RKO (cell line): ENCODE measurements at places on chromosomes 3 and 15.

GRCh38 chr3:149363053-149363452, 14.4 kb downstream of the TM4SF1 start:
- no peak for DNase-seq

DNA sequence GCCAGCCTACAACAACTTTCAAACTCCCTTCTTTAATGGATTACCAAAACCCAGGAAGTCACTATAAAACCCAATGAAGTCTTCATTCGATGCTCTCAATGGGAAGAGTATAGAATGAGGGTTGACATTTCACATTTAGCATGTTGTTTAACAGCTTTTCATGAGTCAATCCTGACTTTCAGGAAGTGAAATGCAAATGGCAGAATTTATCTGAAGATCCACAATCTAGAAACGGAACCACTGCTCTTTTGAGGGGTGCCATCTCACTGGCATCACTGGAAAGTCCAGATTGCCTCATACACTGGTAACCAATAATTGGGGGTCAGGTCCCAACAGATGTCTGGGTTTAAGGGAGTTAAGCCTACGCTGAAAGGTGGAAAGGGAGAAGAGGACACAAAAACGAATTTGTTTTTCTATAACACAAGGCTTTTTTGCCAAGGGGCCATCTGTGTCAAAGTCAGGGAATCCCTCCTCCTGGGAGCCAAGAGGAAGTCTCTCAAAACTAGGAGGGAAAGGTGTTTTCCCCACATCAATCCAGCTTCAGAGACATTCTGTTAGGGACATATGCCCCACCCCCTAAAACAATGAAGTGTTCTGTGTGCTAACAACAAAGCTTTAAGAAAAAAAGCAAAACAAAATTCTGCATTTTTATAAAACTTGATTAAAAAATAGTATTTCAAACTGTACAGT, 12.0 kb upstream of the ATP1B3 start:
- no peak for DNase-seq

DNA sequence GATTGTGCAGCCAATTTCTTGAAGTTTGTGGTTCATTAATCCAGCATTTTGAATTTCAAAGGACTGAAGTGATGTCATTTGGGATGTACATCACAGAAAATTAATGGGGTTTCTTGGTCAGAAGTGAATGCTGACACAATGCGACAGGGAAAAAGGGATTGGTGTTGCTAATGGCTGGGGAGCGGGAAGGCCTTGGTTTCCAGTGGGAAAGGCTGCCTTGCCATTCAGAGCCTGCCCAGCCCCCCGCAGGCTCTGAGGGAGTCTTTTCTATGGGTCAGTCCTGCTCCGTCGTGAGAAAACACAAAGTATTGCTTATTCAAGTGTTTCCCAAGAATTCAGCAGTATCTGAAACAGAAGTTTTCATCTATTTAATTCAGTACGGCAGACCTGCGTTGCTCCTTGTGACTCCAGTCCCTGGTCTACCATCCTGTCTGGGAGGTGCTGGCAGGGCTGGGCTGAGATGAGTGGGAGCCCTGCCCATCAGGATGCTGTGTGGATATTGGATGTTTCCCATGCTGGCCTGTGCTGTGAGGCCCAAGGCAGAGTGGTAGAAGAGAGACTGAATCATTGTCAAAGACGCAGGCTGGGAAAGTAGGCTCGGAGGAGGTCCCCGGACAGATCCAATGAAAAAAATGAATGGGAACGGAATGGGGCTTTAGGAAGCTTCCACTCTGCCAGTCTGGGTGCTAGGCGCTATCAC, 111.2 kb upstream of the KLHL25 start:
- no peak for DNase-seq

DNA sequence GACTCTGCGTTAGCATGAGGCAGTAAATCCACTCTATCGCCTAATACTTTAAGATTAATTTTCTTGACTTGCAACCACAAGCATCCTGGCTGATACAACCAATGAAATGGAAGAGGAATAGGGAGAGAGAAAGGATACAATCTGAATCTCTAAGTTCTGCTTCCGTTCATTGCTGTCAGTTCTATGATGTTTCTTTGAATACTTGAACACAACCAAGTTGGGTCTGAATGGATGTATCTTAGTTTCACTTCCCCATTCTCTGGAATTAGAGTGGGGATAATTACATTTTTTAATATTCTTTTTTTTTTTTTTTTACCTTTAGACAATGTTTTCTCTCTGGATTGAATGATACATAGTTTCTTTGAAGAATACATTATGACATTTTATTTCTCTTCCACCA, 22.9 kb downstream of the PDE8A start:
- no peak for DNase-seq

DNA sequence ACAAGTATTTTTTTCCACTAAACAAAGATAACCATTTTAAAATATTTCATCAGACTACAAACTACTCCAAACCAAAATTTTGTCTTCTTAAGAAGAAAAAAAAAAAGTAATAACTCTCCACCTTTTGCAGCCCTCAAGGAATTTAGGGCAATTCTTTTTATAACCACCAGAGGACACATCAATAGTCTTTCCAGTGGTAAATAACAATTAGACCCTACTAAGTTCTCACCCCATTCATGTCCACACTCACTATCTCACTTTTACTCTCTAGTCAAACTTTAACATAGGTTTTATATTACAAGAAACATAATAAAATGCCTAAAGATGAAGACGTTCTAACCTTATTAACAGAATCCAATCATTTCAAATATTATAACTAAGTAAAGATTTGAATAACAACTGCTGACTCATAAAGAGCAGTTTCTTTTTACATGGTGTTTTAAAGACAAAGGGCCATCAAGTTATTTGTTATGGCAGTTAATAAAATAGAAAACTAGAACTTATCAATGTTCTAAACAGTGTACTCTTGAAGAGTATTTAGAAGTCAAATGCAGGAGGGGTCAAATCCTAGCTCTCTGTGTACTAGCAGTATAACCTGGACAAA, 33.0 kb downstream of the CCDC39 start:
- peak; percentile 24 for DNase-seq

GRCh38 chr3:42712344-42712648, 9.7 kb upstream of the HHATL start:
- no peak for DNase-seq

DNA sequence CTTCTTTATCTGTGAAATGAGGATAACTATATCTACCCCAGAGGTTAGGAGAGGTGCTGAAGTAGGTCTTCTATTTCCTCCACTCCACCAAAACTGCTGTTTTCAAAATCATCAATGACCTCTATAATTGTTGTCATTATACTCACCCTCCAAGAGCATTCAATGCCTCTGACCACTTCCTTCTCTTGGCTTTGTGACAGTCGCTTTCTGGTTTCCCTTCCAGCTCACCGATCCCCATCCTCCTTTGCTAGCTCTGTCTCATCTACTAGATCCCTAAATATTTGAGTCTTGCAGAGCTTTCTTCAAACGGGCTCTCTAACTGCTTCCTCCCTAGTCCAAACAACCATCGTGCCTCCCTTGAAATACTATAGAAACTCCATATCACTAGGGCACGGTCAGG, 153.5 kb downstream of the RPLP1 start:
- no peak for DNase-seq

DNA sequence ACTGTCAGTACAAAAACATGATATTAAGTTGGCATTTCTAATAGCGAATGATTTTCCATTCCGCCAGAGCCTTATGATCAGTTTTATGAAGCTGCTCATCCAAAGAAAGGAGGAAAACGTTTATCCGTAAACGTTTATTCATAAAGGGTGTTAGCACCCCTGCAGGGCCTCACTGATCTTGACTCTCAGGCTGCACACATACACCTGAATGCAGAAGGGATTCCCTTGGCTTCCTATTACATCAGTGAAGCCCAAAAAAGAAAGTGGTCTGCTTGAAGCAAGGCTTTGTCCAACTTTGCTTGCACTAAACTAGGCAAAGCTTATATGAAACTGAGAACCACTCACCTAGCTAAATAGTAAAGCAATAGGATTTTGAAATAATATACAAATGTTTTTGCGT, 659.5 kb upstream of the CADM2 start:
- no peak for DNase-seq

GRCh38 chr3:71029770-71030169, 553.8 kb downstream of the FOXP1 start:
- no peak for DNase-seq

GRCh38 chr15:93866948-93867347, 364.4 kb upstream of the MCTP2 start:
- no peak for DNase-seq

- no peak for DNase-seq
These were observed 407.2 kb upstream of the LMCD1 start for GRCh38 chr3:8094415-8094814.

DNA sequence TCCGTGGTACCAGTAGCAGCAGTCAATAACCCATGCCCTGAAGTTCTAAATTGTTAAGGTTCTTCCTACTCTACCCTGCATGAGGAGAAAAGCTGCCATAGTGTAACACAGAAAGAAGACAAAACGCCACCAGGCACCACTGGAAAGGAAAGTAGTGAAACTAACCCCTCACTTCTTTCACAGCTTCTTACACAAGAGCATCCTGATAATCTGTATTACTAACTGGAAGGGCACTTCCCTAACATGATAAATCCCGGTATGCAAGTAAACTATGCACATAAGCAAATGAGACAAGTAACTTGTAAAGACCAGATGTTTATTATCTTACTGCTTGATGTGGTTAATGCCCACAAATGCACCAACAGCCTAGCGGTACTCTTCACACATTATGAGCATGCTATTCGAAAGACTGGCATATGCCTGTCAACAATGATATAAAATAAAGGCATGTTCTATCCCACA, 141.3 kb downstream of the ADAM10 start:
- no peak for DNase-seq

GRCh38 chr15:65829130-65829764, 37.2 kb upstream of the DENND4A start:
- DNase-seq = peak; percentile 50

GRCh38 chr15:98549741-98550140, 98.6 kb upstream of the IGF1R start:
- DNase-seq = no peak

DNA sequence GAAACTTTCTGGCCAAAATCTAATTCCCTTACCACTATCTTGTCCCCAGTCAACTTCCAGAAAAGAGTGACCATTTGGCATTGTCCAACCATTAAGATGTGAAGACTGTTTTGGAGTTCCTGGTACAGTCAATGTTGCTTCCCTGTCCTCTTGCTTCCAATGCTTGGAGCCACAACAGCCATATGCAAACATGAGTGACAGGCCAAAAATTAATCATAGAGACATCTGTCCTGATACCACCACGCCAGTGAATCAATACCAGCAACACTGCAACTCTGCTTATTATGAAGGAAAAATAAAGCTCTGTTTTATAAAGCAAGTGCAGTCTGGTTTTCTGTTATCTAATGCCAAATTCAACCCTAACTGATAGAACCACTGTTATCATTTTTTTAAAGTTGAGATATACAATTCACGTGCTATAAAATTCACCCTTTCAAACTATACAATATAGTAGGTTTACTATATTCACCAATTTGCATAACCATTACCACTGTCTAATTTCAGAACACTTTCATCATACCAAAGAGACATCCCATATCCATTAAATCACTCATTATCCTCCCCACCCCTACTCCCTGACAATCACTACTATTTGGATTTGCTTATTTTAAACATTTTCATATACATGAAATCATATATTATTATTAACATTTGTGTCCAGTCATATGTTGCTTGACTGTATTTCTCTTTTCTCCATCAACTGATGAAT, 76.9 kb downstream of the STAG1 start:
- DNase-seq = no peak

DNA sequence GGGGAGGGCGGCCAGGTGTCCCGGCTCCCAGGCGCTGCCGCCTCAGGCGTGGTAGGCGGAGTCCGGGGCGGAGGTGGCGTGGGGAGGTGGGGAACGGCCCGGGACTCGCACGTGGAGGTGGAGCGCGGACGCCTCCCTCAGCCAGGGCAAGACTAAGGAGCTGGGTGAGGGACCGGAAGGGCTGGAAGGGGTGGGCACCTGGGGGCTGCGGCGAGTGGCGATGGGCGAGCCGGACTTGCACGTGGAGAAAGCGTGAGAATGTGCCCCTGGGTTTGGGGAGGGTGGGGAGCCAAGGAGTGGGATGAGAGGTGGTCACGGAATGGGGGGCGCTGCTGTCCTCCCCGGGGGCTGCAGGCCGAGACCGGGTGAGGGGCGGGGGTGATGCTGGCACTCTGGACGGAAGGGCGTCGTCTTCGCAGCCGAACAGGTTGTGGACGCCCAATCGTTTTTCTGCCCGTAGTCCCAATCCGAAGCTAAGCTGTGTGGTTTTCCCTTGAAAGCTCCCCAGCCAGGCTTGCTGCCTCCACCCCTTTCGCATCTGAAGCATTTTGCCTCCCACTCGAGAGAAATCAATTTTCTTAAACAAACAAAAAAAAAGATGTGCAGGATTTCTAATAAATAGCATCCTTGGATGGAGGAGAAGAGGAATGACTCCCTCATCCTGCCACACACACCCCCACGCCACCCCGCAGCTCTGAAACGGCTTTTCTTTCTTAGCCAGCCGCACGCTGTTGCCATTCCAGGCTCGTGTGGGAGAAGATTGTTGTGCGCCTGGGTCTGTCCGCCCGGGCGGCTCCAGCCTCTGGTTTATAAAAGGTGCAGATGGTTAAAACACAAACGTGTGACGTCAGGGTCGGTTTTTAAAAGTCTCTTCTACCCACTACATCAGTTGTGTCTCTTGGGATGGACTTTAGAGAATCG, 62.5 kb upstream of the ANKRD28 start:
- DNase-seq = peak; percentile 55

DNA sequence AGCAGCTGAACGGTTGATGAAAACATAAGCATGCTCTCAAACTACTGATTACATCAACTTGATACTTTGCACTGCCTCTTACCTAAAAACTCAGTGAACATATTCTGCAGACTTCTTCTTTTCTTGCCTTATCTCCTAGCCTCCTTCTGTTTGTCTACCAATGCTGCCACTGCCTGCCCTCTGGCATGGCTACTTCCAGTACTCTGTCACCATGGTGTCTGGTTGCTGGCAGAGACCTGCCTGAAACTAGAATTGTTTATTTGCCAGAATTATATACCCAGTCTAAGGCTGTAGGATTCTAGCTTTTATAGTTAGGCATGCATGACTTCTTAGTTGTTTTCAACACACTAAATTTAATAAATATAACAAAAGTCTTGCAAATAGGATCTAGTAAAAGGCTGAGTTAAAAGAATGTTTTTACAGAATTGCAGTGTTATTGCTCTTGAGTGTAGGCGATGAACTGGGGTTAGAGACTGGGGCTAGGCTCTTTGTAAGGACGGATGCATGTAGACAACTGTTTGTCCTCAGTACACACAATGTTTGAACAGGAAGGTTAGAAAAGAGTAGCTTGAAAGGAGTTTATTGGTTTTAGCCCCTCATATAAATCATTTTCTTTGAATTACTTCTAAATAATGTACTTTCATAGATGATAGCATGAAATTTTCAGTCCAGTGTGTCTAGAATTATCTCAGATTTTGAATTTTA, 116.3 kb downstream of the KCNAB1 start:
- DNase-seq = no peak

GRCh38 chr3:26596335-26596734, 26.2 kb upstream of the LRRC3B start:
- DNase-seq = no peak

DNA sequence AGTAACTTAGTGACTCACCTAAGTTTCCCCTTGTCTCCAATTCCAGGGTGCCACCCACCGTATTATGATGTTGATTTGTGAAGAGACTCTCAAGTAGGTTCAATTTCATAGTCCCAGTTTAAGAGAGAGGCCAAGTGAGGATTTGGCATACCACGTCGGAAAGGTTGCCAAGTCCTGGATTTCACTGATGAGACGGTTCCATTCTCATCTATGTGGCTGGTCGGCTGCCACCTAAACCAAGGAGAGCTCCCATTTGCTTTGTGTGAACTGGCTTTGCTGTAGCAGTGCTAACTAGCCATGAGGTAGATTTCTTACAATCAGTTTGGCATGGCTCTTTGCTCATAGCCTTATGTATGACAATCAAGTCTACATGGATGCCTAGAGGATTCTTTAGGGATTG, 653.6 kb downstream of the NLGN1 start:
- DNase-seq = no peak
